T-helper 2 cell (primary cell): ENCODE measurements at places on chromosomes 3 and 15.

DNA sequence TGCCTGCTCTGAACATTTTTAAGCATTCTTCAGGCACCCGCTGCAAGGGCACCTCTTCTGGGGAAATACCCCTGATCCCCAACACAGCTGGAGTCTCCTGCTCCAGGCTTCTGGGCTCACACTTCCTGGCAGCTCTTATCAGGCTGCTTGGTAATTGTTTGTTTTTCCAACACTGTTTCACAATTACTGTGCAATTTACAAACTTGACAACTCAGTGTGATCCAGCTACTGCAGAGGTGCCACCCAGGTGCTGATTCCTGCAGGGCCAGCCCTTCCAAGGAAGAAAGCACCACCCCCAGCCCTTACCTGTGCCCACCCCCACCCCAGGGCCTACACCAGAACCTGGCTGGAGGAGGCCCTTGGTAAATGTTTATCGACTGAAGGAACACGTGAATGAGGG is 66.5 kb downstream of the MAGEF1 start:
- no peak for DNase-seq

GRCh38 chr3:104735691-104736090 is 631.0 kb upstream of the ALCAM start:
- DNase-seq, result no peak

DNA sequence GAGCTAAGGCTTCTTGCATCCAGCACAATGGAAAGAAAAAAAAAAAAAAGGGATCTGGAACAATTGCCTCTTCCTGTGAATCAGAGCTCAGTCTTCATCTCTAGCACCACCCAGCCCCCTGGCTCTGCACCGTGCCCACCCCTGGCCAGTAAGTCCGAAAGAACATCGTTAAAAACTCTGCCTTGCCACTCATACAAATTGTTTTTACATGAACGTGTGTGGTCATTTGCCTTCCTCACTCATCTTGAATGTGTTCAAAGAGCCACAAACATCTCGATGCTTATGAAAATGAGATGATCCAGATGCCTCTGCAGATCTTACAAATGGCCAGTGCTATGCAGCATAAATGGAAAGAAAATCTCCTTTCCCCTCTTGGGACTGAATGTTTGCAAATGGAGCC is 400.0 kb upstream of the PPP2R3A start:
- DNase-seq, result no peak

DNA sequence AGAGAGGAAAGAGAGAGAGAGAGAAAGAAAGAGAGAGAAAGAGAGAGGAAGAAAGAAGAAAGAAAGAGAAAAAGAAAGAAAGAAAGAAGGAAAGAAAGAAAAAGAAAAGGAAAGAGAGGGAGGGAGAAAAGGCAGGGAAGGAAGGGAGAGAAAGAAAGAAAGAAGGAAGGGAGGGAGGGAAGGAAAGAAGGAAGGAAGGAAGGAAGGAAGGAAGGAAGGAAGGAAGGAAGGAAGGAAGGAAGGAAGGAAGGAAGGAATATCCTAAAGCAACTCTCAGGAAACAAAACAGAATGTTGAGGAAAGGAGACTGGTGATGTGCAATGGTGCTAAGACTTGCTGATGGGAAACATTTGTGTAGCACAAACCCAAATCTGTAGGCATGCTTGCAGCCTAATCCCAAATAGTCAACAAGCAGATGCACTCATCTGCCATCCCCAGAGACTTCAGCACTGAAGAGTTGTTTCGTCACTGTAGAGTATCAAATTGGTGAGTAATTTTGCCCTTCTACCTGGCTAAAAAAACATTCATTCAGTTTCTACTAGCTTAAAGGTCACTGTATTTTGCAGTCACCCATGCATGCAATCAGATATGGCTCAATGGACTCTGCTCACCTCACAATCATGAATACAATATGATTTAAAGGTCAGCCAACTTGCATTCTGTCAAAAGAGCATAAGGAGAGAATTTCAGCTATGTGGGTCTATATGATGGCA is 480.3 kb downstream of the FGF12 start:
- no peak for DNase-seq

GRCh38 chr3:150936693-150937092 is 31.5 kb upstream of the MINDY4B start:
- no peak for DNase-seq

GRCh38 chr3:48694610-48695392 is 9.1 kb upstream of the NCKIPSD start:
- no peak for DNase-seq

DNA sequence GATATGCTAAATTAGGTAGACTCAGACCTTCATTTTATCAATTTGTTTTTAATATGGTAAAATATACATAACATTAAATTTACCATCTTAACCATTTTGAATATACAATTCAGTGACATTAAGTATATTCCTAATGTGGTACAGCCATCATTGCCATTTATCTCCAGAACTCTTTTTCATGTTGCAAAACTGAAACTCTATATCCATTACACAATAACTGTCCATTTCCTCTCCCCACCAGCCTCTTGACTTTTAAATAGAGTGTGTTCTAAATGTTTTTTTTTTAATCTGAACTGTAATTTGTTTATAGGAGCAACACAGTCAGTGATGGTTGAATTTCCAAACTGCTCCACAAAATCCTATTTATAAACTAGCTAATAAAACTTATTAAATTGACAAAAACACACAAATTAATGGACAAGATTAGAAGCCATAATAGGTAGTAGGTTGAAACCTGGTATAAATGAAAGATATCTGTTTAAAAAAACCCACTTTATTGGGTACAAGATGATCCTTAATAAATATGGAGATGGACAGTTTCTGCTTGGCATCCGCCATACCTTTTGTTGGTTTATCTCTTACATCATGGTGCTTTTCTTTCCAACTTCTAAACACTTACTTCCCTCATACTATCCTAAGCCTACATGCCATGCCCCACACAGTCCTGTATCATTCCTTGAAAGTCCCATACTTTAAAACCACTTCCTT is 142.4 kb downstream of the ZPLD1 start:
- no peak for DNase-seq

DNA sequence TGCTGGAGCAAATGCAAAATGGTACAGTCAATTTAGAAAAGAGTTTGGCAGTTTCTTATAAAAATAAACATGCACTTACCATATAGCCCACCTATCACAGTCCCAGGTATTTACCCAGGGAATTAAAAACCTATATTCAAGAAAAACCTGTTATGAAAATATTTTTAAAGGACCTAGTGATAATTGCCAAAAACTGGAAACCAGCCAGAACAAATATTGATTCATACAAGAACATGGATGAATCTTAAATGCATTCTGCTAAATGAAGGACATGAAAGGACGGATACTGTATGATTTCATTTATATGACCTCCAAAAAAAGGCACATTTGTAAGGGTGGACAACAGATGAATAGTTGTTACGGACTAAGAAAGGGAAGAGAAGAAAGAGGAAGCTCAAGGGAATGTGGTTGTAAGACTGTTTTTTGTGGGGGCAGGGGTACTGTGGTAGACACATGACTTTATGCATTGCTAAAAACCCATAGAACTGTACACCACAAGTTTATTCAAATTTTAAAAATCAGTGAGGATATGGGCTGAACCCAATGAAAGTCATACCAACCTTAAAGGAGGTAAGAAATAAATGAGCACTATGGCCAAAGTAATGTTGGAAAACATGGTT is 61.0 kb downstream of the ZBBX start:
- DNase-seq, result no peak

- no peak for DNase-seq
These were observed 26.0 kb downstream of the PPCDC start for GRCh38 chr15:75049392-75049791.
